ENCODE measurements at places on chromosomes 7 and 10.

DNA sequence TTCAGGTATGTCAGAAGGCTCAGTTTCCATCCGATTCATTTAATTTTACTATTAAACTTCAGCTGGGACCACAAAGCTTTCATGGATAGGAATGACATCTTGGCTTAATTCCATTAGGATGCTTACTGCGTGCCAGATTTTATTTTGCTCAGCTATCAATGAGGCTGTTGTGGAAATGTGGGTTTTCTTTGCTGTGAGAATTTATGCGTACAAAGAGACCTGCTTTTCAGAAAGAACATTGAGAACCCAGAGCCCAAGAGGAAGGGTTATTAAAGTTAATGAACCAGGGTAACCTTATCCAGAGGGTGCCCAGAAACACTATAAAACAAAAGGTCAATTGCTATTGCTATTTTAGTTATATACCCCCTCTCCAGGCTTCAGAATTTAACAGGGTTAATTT lies 98.3 kb downstream of the MKLN1 start:
- no peak for DNase-seq

DNA sequence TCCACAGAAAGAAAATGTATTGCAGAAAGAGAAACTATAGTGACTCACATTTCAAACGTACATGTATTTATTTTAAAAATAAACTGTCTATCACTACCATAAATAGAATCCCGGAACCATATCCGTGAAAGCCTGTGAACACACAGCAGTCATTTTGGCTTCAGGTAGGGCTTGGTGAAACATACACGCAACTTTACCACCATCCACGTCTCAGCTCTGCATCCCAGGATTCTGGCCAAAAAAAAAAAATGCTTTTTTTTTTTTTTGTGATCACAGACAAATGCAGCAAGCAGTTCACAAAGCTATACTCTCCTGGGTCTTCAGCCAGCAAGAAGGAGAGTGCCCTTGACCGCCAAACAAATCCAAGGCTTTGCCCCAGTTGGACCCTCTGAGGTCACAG lies 56.8 kb upstream of the OCM2 start:
- DNase-seq = no peak

DNA sequence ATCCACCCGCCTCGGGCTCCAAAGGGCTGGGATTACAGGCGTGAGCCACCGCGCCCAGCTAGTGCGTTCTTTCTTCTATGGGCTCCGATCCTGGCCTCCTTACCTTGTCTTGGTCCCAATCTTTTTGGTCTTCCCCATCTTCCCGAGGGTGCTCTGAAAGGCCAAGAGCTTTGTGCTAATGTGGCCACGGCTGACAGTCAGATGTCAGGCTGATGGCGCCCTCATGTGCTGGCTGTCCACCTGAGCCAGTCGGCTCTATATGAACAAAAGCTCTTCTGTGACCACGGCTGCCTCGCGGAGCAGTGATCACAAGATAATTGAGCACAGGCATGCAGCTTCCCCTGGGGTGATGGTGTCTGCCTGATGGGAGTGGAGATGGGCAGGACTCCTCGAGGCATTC lies 11.0 kb upstream of the AHCYL2 start:
- no peak for DNase-seq

DNA sequence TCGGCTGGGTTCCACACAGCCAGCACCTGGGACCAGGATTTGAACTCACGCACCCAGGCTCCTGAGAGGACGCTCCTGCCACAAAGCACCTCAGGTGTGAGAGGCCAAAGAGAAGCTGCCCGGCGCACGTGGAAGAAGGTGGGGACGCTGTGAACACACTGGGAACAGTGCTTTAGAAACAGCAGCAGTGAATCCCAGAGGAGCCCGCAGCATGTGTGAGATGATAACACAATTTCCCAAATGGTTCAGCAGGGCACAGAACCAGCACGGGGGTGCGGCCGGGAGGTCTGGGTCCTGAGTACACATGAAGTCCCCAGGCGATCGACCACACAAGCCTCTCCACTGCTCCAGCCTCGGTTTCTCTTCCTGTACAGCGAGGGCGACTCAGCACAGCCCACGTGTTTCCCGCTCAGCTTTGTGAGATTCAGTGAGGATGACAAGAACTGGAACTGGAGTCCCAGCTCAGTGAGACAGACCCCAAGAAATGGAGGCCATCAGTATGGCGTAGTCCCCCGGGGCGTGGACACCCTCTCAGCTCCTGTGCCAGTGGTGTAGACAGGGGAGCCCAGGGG lies 188.3 kb downstream of the MAD1L1 start:
- no peak for DNase-seq

DNA sequence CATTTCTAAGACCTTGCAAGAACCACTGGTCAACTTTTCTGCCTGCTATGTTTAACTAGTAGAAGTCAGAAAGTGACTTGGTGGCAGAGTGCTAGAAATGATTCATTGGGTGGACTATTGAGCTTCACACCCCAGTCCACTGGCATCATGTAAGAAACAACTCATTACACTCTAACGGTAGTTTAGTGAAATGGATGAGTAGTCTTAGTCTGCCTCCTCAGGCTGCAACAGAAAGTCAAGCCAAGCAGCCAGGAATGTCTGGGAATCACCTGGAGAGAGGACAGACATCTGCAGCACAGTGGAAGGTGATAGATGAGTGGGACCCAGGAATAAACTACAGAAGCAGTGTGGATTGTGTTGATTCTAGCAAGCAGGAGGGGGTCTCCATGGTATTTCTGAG lies 125.4 kb downstream of the AUTS2 start:
- no peak for DNase-seq

DNA sequence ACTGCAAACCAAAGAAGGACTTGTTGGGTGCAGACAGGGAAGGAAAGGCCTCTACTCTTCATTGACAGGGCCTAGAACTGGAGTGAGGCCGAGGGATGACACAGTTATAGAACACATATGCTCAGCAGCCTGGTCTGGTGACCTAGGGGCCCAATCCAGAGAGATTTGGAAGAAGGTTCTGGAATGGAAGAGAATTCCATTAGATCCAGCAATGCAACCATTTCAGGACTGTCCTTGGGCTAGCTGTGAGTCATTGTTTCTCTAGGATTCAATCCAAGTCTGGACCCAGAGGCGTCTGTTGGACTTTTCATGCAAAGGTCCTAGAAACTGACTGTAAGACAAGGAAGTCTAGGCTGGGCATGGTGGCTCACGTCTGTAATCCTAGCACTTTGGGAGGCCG lies 59.2 kb downstream of the WIPF3 start:
- peak; percentile 70 for DNase-seq

- DNase-seq = no peak
Measured at GRCh38 chr7:16833373-16833772, 28.6 kb upstream of the AGR2 start.

- DNase-seq = no peak
Measured at GRCh38 chr10:32266566-32266965, 80.4 kb downstream of the EPC1 start.

DNA sequence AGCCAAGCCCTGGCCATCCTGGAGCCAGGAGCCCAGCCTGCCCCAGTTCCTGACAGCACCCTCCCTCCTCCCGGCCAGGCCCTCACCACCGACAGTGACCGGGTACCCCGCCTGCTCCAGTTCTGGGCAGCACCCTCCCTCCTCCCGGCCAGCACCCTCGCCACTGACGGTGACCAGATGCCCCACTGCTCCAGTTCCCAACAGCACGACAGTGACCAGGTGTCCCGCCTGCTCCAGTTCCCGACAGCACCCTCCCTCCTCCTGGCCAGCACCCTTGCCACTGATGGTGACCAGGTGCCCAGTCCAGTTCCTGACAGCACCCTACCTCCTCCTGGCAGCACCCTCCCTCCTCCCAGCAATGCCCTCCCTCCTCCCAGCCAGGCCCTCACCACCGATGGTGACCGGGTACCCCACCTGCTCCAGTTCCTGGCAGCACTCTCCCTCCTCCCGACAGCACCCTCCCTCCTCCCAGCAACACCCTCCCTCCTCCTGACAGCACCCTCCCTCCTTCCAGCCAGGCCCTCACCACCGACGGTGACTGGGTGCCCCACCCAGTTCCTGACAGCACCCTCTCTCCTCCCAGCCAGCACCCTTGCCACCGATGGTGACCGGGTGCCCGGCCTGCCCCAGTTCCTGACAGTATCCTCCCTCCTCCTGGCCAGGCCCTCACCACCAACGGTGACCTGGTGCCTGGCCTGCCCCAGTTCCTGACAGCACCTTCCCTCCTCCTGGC lies 40.3 kb downstream of the VIPR2 start:
- no peak for DNase-seq

GRCh38 chr10:61952028-61952674 lies 50.7 kb downstream of the ARID5B start:
- DNase-seq = no peak

- no peak for DNase-seq
Measured at GRCh38 chr10:15140698-15141097, 27.8 kb downstream of the NMT2 start.

GRCh38 chr10:11145495-11145855 lies 127.8 kb downstream of the CELF2 start:
- no peak for DNase-seq

GRCh38 chr7:141012696-141013344 lies 1.9 kb downstream of the MRPS33 start:
- DNase-seq = peak; percentile 13

DNA sequence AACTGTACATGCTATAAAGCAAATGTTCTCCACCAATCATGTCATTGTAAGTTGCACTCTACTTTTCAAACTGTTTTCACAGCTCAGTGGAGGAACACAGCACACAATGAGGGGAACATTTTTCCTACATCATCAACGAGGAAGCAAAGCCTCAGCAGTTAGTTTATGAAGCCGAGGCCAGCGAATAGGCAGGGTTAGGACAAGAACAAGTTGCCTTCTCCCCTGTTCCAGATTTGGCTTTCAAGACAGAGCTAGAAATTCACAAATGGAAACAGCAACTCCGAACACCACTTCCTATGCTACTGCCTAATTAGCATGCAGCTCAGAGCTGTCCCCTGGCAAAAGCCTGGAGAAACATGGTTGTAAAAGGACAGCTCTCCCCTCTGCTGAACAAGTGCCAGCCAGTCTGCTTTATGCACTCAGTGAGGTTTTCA lies 19.8 kb downstream of the ITGB8 start:
- no peak for DNase-seq

GRCh38 chr10:78524941-78525340 lies 491.3 kb downstream of the RPS24 start:
- no peak for DNase-seq

GRCh38 chr7:26060733-26061677 lies 91.0 kb upstream of the NFE2L3 start:
- DNase-seq = no peak

DNA sequence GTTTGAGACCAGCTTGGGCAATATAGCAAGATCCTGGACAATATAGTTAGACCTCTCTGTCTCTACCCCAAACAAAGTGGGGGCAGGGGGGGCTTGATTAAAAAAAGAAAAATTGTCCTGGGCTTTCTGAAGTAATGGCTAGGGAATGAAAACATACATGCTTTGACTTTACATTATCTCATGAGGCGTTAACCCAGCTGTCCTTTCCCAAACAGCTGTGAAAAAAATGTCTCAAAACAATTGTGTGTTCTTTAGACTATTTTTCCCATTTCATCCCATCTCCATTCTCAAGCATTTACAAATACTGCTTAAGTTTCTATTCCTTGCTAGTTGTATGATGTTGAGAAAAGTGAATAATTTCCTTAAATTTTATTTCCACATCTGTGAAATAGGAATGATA lies 27.0 kb upstream of the CDK13 start:
- no peak for DNase-seq

DNA sequence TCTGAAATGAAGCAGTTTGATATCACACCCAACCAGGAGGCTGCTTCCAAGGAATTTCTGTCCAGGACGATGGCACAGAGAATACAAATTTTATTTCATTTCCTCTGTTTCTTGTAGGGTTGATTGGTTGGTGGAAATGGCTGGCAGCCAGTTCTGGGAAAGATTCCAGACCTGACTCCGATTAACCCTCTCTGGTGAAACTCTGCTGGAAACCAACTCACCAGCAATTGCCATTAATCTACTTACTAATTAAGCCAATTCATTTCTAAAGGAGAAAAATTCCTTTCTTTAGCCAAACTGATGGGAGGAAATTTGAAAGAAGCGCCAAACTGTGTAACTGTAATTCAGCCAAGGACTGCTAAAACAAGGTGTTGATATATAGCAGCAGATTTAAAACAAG lies 10.7 kb downstream of the PTF1A start:
- no peak for DNase-seq

DNA sequence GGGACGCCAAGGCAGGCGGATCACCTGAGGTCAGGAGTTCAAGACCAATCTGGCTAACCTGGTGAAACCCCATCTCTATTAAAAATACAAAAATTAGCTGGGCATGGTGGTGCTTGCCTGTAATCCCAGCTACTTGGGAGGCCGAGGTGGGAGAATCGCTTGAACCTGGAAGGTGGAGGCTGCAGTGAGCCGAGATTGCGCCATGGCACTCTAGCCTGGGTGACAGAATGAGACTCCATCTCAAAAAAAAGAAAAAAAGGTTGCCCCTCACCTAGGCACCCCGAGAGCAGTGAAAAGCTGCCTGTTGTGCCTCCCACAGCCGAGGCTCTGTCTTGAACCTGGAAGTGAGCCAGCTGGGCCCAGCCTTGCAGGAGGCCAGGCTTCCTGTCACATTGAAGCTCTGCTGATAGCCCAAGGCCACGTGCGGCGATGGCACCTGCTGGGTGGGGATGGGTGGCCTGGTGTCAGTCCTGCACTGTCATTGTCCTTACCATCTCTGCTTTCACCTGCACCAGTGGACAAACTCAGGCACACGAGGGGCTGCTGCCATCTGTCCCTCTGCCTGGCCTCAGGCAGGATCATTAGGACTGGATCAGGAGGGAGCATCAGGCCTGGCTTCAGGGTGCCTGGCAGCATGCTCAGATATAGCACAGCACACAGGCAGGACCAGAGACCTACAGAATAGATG lies 37.8 kb downstream of the DNAJB12 start:
- DNase-seq = no peak

GRCh38 chr10:124706462-124707143 lies 37.6 kb downstream of the FAM53B start:
- DNase-seq = no peak

GRCh38 chr7:20998309-20998708 lies 211.6 kb upstream of the SP8 start:
- DNase-seq = no peak

DNA sequence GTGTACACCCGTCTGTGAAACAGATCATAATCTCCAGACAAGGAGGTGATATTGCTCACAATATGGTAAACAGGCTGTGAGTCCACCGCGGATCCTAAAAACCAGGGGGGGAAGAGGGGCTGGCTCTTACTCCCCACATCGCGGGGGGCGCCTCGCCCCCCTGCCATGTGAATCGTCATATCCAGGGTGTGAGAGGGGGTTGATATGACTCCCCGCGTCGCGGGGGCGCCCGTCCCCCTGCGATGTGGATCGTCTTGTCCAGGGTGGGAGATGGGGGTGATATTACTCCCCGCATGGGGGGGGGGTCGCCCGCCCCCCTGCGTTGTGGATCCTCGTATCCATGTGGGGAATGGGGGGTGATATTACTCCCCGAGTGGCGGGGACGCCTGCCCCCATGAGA lies 30.9 kb downstream of the OCM2 start:
- DNase-seq = no peak

All from AG08396 (cell line).